Cardiac muscle cell (in vitro differentiated cells and primary cell): ENCODE measurements at places on chromosomes 7 and 10.

DNA sequence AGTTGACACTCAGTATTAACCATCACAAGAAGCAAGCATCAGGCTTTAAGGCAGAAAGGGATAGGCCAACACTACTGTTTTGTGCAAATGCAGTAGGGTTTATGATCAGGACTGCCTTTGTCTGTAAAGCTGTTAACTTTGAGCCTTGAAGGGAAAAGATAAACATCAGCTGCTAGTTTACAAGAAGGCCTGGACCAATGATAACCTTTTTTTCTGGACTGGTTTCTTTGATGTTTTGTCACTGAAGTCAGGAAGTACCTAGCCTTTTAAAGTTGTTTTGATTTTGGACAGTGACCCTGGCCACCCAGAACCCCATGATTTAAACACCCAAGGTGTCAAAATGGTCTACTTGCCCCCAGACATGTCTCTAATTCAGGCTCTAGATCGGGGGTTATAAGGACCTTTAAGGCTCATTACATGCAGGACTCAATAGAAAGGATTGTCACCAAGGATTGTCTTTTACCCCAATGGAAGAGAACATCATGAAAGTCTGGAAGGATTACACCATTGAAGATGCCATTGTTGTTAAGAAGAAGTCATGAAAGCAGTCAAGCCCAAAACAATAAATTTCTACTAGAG, 50.1 kb downstream of the CROT start:
- no peak for DNase-seq

GRCh38 chr7:1843271-1843861, 173.3 kb downstream of the ELFN1 start:
- DNase-seq = no peak

- DNase-seq = no peak
These were observed 135.1 kb downstream of the ZMIZ1 start for GRCh38 chr10:79203833-79204232.

- no peak for DNase-seq
These were observed 178.1 kb downstream of the ADAM12 start for GRCh38 chr10:126210051-126210651.

GRCh38 chr7:17996442-17997223, 31.0 kb downstream of the PRPS1L1 start:
- no peak for DNase-seq

DNA sequence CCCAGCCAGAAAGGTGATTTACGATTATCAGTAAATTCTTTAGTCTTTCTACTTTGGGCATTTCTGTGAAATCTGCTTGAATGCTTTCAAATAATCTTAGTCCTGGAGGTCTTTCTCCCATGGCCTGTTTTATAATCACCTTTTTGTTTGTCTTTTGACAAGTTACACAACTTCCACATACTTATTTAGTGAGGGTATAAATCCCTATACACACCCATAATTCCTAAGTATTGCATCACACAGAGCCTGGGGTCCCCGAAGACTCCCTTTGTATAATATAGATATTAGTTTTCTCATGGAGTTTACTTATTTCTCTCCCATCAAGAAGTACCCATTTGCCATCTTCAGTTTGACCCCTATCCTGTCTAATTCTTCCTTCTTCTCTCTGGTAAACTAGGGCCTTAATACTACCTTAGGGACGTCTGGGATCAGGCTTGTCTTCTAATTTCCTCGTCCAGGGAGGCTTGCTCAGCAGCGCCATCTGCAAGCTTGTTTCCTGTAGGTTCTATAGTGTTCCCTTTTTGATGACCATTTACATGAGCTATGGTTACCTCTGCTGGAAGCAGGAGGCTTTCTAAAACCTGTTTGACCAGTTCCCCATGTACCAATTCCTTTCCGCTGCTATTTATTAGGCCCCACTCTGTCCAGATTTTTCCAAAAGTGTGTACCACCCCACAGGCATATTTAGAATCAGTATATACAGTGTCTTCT, 8.1 kb downstream of the DNAH11 start:
- DNase-seq = no peak

DNA sequence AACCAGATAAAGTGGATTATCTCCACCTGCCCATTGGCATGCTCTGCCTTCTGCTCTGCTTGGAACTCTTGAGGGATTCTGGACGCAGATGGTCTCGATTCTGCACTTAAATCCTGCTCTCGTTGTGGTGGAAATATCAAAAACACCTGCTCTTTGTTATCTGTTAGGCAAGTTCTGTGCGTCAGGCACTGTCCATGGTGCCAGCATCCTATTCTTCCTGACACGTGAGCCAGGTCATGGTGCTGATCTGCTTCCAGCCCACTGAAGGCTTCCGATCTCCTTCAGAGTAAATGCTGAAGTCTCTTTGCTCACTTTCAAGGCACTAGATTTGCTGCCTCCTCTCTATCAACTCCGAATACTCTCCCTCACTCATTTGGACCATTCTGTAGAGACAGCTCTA, 505.6 kb downstream of the HTR7 start:
- DNase-seq = peak; percentile 14

- DNase-seq = no peak
These were observed 7.9 kb downstream of the SH2B2 start for GRCh38 chr7:102294589-102294988.

- DNase-seq = no peak
These were observed 39.6 kb upstream of the DNAJB6 start for GRCh38 chr7:157297185-157297584.

GRCh38 chr10:132496360-132497062, 41.1 kb upstream of the INPP5A start:
- no peak for DNase-seq

GRCh38 chr10:52409928-52410327, 95.8 kb downstream of the DKK1 start:
- DNase-seq = no peak

DNA sequence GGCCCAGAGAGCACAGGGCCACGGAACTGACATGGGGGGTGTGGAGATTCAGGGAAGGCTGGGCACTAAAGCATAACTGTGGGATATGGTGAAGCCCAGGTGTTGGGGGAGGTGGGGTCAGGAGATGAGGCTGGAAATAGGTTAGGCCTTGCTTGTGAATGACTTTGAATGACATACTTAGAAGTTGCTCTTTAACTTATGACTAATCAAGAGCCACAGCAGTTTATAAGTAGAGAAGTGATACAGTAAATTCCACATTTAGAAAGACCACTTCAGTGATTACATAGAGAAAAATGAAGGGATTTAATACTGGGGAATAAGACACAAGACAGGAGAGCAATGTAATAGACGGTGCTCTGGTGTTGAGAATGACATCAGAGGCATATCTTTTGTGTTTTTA, 120.8 kb upstream of the SEC61G start:
- DNase-seq = no peak
